Activated CD4-positive, alpha-beta T cell treated with anti-CD3 and anti-CD28 coated beads, Interleukin-2, Interleukin-6, amounts not matched to agents 100 ng/mL and 50 ng/mL, durations not matched to agents 16 hours and 8 hours (primary cell): ENCODE measurements at places on chromosomes 4 and X.

DNA sequence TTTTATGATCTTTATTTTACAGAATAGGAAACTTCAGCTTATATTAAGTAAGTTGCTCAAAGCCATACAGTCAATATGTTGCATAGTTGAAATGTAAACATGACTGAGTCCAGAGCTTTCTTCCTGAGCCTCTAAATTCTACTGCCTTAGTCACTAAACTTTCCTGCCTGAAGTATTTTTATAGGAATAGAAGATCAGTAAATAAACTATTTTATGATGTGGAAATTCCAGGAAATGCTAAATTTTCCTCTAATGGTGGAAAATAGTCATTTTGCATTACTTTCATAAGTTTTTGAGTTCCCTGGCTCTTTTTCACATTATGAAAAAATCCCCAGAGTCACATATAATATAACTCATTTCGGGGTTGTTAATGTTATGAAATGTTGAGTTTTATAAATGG lies 182.8 kb downstream of the BANK1 start:
- no peak for DNase-seq

- no peak for DNase-seq
These were observed 187.7 kb downstream of the MGST2 start for GRCh38 chr4:139853309-139853708.

- DNase-seq: no peak
These were observed 4.7 kb upstream of the JAKMIP1 start for GRCh38 chr4:6204871-6205566.

DNA sequence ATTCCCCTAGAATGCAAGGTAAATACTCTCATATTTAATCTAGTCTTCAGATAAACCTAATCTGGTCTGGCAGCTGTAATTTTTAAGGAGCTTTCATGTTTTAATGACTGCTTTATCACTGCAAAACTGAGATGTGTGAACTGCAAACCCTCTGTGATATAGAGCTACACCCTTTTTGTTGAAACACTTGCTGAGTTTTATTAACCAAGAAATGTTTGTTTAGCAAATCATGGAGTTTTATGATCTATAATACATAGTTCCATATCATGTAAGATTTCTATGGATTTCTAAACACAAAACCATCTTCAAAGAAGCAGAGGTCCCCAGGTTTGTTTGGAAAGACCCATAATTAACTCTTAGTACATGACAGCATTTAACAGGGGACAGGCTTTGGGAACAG lies 126.4 kb downstream of the BTC start:
- DNase-seq: no peak

GRCh38 chr4:38099908-38100407 lies 139.8 kb downstream of the PTTG2 start:
- DNase-seq: no peak

DNA sequence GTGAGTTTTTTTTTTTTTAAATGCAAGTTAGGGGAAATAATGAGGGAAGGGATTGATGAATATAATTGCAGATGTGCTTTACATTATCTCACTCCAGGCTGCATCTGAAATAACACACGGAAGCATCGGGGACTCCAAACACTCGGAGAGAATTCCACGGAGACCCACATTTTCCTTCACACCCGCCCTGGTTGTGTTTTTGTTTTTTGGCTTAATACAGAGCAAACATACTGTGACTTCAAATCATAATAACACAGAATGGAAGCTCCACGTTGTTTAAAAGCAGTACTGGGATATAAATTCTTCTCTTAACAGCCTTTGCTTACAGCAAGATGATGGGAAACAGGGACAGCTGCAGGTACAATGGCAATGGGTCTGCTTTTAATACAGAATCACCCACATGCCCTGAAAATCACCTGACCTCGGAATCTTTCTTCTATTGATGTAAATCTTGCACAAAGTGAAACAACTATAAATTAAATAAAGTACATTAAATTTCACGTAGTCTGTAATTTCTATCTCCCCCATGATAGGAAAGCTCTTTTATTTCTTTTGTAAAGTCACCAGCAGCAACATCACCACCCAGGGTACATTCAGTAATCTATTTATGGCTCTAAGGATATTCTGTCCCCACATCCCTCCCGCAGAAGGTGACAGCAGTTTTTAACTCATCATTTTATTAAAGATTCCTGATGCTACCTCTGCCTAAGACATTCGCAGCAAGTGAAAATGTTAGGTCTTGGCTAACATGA lies 119.3 kb downstream of the ZNF827 start:
- DNase-seq: no peak

GRCh38 chr4:51884055-51884454 lies 41.1 kb downstream of the DCUN1D4 start:
- DNase-seq: no peak

GRCh38 chr4:184370711-184371389 lies 103.5 kb downstream of the IRF2 start:
- DNase-seq: no peak

DNA sequence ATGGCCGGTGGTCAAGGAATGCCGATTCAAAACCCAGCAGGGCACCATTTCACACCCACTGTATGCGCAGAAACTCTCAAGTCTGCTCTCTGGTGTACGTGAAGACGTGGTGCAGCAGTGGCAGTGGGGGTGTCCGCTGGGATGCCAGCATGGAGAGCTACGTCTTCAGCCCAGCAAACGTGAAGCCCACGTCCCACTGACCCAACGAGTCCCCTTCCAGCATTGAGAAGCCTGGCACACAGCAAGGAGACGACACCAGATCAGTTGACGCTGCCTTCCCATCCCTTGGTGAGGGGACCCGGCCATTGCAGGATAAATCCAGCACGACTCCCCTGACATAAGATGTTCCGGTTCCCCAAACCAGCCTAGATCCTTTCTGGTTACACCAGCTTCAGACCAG lies 2.2 kb upstream of the PLXNB3 start:
- no peak for DNase-seq

DNA sequence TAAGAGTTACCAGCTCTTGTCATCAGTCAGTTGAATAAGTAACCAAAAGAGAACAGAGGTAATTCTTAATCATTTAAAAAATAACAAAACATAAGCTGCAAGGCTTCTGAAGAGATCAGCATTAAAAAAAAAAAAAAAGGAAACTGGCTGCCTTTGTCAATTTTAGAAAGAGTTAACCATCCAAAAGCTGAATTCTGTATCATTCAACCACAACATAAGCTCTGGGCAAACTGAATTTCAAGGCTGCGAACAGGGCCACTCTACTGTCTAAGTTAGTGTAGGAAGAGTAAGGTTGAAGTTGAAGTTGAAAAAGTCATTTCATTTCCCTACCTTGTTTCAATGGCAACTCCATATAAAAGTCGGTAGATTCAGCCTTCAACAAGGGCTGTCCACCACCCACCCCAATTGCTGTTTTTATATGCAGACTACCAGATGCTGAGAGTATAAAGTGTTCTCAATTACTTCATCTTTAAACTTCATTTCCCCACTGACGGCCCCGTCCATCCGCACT lies 1.1 kb upstream of the LIN54 start:
- peak; percentile 41 for DNase-seq

DNA sequence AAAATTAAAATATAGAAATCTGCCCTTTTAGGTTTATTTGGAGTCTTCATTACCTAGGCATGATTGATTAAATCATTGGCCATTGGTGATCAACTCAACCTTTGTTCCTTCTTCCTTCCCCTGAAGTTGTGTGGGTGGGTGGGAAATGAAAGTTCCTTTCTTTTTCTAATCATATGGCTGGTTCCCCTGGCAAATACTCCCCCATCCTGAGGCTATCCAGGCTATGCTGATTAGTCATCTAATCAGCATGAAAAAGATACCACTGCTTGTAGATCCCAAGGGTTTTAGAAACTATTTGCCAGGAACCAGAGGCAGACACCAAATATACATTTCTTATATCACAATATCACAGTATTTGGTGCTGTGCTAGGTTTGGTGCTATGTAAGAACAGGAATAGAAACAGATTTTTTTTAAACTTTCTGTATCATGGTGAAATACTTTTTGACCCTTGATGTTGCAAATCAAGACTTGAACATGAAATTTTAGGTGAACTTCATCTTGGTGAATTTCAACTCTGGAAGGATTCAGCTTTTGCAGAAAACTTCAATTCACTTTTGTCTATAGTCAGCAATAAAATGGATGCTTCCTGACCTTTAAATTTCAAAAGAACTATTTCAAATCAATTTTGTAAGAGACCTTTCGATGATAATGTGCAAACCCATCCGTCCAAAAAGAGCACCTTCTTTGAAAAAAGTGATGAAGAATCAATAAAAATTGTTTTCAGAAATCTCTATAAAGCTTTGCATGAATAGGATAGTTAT lies 71.1 kb downstream of the CCSER1 start:
- DNase-seq: no peak

DNA sequence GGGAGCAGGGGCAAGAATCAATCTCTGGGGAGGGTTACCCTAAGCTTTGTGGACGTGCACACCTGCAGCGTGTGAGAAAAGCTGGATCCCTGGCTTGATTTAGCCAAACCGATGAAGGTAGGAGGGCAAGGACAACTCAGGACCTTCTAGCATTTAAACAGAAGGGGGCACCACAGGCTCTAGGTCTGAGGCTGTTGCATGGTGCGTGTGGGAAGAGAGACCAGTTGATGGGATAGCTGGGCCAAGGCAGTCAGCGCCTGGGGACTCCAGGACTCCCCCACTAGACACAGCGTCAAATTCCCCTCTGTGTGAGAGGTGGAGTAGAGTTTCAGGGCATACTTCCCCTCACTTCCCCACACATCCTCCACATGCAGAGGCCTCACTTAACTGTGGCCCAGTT lies 4.3 kb downstream of the GABRQ start:
- no peak for DNase-seq

GRCh38 chr4:166123546-166123945 lies 250.5 kb downstream of the TLL1 start:
- no peak for DNase-seq
